ENCODE measurements at places on chromosomes 12 and 14. TPM values are rescaled to one million over a fixed set of nuclear protein-coding genes. Genes with fewer than 3 reads are reported as not detected.
A peak's percentile ranks its signal among the peaks of the same experiment; 100 is the strongest.

The FOXN4 gene
- total RNA-seq = not detected

- DNase-seq = no peak
Observed at GRCh38 chr12:31672521-31672920, 13.0 kb downstream of the ETFBKMT start.

DNA sequence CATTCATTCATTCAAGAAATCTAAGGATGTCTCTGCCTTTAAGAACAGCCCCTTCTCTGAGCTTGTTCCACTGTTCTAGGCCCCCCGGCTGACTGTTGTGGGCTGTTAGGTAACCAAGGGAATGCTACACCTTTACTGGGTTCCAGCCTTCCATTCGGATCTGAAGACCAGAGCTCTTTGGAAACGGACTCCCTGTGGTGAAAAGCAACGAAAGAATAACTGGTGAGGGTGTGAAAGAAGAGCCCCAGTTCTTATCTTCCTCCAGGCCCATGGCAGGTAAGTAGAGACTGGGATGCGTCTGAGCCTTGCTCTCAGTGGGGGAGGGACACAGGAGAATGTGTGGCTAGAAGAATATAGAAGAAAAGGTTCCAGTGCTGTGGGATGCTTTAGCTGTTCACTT lies 207.4 kb downstream of the TMEM132D start:
- DNase-seq = no peak

DNA sequence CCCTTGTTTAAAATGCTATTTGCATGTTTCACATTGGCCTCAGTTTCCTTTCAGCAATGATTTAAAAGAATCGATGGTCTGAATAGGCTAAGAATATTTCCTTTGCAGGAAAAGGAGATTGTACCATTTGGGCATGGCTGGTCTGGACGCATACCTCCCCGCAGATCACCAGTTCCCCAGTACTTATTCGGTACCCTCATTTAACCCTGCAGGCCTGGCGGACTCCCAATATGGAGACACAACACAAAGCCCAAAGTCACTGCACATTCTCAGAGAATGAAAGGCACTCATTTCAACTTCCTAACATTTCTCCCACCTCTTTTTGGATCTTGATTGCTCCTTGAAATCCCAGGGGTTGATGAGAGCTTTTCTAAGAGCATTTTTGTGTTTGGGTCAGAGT lies 152.9 kb downstream of the GCH1 start:
- DNase-seq = no peak

GRCh38 chr12:71303199-71303598 lies 136.4 kb upstream of the LGR5 start:
- DNase-seq = peak; percentile 9

DNA sequence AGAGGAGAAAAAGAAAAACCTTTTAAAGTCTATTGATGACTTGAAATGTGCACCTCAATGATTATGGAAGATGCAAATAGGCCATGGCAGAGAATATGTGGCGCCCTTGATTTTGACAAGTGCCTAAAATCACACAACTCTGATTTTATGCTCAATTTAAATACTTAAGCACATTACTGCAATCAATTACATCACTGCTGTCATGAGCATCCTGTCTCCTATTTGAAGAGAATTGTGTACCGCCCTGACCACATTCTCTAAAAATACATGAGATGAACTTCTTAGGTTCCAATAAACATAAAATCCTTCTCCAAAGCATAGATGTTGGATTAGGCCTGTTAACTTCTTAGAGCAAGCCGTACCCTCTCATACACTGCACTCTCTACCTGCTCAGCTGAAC lies 1.6 kb downstream of the TXNDC16 start:
- no peak for DNase-seq

DNA sequence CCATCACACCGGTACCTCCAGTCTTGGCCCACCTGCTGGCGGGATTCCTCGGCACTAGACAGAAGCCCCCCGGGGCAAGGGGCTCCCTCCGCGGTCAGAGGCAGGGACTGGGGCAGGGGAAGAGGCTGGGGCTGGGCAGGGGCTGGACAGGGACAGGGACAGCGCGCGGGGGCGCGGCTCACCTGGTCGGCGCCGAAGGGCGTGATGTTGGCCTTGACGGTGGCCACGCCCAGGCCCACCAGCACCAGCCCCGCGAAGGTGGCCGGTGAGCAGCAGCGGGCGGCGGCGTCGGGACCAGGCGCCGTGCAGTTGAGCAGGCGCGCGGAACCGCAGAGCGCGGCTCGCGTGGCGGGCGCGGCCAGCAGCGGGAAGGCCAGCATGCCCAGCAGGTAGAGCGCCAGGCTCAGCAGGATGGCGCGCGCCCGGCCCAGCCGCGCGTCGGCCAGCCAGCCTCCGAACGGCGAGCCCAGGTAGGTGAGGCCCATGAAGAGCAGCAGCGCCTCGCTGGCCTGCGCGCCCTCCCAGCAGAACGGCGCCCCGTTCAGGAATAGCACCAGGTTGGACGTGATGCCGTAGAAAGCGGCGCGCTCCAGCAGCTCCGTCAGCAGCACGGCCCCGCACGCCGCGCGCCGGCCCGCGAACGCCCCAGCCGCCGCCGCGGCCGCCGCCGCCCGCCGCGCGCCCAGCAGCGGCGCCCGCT lies 392 bp downstream of the SLC15A4 start:
- peak; percentile 41 for DNase-seq

DNA sequence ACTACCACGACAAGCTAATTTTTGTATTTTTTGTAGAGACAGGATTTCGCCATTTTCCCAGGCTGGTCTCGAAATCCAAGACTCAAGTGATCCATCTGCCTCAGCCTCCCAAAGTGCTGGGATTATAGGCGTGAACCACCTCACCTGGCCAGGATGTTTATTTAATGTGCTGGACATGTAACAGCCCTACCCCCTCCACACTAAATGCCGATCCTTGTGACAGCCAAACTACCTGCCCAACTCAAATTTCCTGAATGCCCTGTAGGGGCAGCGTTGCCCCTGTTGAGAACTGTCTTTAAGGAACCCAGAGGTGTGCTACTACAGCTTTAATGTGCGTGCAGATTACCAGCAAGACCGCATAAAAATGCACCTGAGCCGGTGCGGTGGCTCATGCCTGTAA lies 48.1 kb downstream of the KCNK13 start:
- DNase-seq = peak; percentile 29

The TEX22 gene
- total RNA-seq = not detected

- no peak for DNase-seq
Observed at GRCh38 chr12:94263011-94263811, 114.8 kb downstream of the PLXNC1 start.

The AICDA gene
- total RNA-seq = not detected

The MRPS35 gene
- 61.5 TPM for total RNA-seq

The ACRBP gene
- total RNA-seq = 0.31 TPM

DNA sequence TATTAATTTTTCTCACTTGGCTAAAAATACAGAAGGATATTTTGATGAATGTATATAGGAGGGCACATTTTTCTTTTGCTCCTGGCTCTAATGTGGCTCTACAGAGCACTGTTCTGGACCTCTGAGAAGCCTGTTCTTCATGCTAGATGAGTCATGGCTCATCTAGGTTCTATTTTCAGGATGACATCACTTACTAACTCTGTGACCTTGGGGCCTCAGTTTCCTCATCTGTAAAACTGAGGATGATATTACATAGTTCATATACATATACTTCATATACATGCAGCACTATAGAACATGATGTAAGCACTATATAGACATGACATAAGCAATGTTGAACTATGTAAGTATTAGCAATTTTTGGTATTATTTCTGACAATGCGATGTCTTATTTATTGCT lies 35.8 kb downstream of the SOCS2 start:
- no peak for DNase-seq

DNA sequence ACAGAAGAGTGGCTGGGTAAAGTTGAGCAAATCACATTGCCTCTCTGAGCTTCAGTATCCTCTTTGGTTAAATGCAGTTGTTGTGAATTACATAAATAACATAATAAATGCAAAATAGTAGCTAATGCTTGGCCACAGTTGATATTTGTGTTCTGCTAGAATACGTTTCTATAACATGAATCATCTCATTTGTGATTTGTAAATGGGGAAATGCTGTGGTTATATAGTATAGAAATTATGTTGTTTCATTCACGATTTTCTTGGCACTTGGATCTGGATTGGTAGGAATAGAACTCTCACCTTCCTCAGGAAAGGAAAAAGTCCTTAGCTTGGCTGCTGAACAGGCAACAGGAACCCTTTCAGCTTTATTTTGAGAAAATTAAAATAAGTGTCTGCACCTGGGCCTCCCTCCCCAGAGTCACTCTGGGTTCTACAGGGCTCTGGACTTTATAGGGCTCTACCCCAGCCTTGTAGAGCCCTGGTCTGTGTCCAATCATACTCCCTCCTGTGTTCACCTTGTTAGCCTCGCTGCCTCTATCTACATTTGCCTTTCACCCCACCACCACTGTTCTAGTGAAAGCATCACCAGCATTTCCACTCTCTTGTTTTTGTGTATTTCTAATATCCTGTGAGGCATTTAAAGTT lies 107.7 kb upstream of the BCAT1 start:
- no peak for DNase-seq

- DNase-seq = peak; percentile 52
Observed at GRCh38 chr12:124568431-124569374, 1.3 kb upstream of the NCOR2 start.

DNA sequence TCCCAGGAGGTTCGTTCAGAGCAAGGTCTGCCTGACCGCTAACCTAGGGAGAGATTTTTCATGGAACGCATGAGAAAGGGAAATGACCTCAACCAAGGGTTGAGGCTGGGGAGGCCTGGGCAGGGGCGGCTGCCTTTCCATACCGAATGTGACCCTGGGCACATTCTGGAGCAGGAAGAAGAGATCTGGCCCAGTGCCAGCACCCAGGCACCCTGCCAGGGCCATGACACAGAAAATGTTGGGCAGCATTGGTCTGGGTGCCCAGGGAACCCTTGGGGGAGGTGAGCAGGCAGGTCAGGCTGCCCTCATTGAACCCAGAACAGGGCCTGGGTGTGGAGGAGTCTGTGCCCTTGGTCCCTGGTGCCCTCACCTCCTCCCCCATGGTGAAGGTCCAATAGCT lies 106.8 kb downstream of the CALM1 start:
- peak; percentile 65 for DNase-seq

GRCh38 chr14:91303091-91303923 lies 58.8 kb upstream of the GPR68 start:
- DNase-seq = peak; percentile 54

- no peak for DNase-seq
Observed at GRCh38 chr12:45010059-45010458, 40.8 kb downstream of the DBX2 start.

DNA sequence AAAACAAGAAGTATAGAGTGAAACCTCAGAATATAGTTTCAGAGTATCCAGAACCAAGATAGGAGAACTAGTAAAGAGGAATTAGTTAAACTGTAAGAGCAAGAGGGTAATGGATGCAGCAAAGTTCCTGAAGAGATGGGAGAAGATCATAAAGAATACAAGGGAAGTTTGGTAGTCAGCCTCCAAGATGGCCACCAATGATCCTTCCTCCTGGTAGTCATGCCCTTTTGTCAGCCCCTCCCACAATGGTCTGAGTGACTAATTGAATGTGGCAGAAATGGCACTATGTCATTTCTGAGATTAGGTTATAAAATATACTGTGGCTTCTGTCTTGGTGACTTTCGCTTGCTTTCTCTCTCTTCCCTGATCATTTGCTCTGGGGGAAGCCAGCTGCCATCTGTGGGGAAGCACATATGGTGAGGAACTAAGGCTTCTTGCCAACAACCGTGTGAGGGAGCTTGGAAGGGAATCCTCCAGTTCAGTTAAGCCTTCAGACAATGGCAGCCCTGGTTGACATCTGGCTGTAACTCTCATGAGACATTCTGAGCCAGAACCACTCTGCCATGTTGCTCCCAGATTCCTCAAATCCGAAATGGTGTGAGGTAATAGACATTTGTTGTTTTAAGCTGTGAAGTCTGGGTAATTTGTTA lies 55.3 kb upstream of the AMN1 start:
- DNase-seq = no peak

DNA sequence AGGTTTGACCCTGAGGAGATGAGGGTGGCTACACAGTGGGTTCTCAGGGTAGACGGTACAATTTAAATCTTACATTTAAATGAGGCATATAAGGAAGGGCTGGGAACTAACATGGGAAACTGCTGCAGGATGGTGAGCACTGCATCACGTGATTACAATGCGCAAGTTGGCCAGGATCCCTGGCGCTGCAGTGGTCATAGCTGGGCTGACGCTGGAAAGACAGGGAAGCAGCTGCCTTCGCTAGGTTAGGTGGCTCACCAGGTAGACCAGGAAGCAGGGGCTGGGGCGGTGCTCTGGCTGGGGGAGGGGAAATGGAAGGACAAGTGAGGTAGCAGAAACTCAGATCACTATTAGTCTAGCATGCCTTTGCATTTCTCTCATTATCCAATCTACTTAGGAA lies 149.9 kb downstream of the FOXN3 start:
- DNase-seq = no peak

- DNase-seq = no peak
Observed at GRCh38 chr14:76236172-76237130, 84.7 kb downstream of the GPATCH2L start.

- peak; percentile 66 for DNase-seq
Observed at GRCh38 chr12:80154261-80154660, 54.9 kb downstream of the OTOGL start.

DNA sequence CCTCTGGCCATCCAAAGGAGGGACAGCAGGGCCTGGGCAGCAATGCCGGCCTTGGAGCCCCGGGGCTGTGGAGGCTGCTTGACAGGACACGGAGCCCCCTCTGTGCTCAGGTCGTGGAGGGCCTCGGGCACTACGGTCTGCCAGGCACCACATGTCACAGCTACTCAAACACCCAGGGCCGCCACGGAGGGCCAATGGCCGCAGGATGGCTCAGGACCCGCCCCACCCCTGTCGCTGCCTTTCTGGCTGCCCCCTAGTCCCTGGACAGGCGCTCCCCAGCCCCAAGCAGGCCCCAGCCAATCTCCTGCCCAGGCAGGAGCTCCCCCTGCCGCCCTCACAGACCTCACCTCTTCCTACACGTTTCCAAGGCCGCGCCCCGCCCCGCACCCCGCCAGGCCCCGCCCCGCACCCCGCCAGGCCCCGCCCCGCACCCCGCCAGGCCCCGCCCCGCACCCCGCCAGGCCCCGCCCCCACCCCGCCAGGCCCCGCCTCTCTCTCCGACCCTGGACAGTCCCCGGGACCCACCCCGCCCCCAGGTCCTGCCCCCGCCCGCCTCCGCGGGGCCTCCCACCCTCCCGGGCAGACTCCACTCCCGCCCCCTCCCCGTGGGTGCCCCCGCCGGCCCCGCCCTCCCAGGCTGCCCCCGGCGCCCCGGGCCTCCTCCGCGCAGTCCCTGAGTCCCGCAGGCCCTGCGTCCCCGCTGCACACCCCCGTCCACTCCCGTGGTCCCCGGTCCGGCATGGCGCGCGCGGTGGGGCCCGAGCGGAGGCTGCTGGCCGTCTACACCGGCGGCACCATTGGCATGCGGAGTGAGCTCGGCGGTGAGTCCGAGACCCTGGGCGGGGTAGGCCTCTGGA lies at the start of gene ASPG:
TSS of gene ASPG (plus strand) at position 669 of the 857 bp plus-strand sequence. CDS start at position 740, 71 bp downstream.
- DNase-seq = no peak

The KCNMB4 gene
- total RNA-seq = 0.58 TPM

GRCh38 chr12:116474331-116474730 lies 84.8 kb upstream of the MAP1LC3B2 start:
- DNase-seq = no peak
